ENCODE measurements at places on chromosomes 5 and 9. TPM values are rescaled to one million over a fixed set of nuclear protein-coding genes. Genes with fewer than 3 reads are reported as not detected.

FLT4 gene
- 35.7 TPM for total RNA-seq

CD180 gene
- 2.8 TPM for total RNA-seq

FAM221B gene
- total RNA-seq, result not detected

ADCY2 gene
- 30.1 TPM for total RNA-seq

WDR38 gene
- total RNA-seq, result not detected

ELOVL7 gene
- total RNA-seq, result 6.1 TPM

PRUNE2 gene
- 12.0 TPM for total RNA-seq

HTR4 gene
- 0.15 TPM for total RNA-seq

GRCh38 chr9:109082091-109082620 lies 37.6 kb downstream of the TMEM245 start:
- H3K27me3 ChIP-seq, result no peaks in the 10 kb centered on the region
- H3K27ac ChIP-seq, result no peak overlapping the region
- no peak overlapping the region for H3K4me3 ChIP-seq
- H3K36me3 ChIP-seq, result no peaks in the 10 kb centered on the region
- no peak for DNase-seq

GRCh38 chr5:65919773-65920172 lies 6.6 kb upstream of the ERBIN start:
- no peak overlapping the region for H3K4me3 ChIP-seq
- no peaks in the 10 kb centered on the region for H3K36me3 ChIP-seq
- H3K27ac ChIP-seq, result no peak overlapping the region

GRCh38 chr9:13705918-13706317 lies 426.4 kb upstream of the MPDZ start:
- no peaks in the 10 kb centered on the region for H3K4me1 ChIP-seq
- no peaks in the 10 kb centered on the region for H3K36me3 ChIP-seq
- H3K27me3 ChIP-seq, result no peaks in the 10 kb centered on the region

- no peak overlapping the region for H3K4me3 ChIP-seq
- H3K4me1 ChIP-seq, result no peaks in the 10 kb centered on the region
- no peak for DNase-seq
- no peak overlapping the region for H3K27ac ChIP-seq
- H3K36me3 ChIP-seq, result no peaks in the 10 kb centered on the region
- no peaks in the 10 kb centered on the region for H3K27me3 ChIP-seq
Observed at GRCh38 chr5:55483885-55484284, 50.9 kb downstream of the PLPP1 start.

- no peaks in the 10 kb centered on the region for H3K27me3 ChIP-seq
- no peaks in the 10 kb centered on the region for H3K4me1 ChIP-seq
- DNase-seq, result no peak
- H3K27ac ChIP-seq, result peak overlapping the region; percentile 81
- no peaks in the 10 kb centered on the region for H3K36me3 ChIP-seq
- peak overlapping the region; percentile 84 for H3K4me3 ChIP-seq
Observed at GRCh38 chr9:14320271-14321181, 6.6 kb upstream of the NFIB start.

DNA sequence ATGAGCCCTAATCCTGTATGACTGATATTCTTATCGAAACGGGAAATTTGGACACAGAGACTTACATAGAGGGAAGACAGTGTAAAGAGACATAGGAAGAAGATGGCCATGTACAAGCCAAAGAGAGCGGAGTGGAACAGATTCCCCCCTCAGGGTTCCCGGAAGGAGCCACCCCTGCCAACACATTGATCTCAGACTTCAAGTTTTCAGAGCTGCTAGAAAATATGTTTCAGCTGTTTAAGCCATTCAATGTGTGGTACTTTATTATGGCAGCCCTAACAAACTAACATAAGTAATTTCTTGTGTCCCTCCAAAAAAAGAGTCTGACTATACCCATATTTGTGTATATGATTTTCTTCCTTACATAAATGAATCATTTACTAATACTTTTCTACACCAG lies 128.0 kb upstream of the STC2 start:
- H3K27me3 ChIP-seq, result no peaks in the 10 kb centered on the region
- no peak for DNase-seq
- H3K4me1 ChIP-seq, result no peaks in the 10 kb centered on the region
- H3K27ac ChIP-seq, result peak overlapping the region; percentile 61

DNA sequence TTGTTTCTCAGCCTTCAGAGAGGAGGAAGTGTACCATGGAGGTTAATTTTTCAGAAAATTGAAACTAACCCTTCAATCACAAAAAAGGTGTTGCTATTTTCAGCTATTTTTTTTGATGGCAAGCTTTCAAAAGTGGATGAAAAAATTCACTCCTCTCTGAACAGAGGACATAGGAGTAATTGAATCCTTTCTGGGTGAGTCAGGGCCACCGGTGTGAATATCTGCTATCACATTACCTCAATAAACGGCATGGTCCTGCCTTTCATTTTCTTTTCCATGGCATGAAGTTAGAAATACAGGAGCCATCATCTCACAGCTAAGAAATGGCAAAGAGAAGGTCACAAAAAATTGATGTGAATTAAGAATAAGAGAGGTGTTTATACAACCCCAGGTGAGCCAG lies 90.2 kb upstream of the CCDC112 start:
- no peak overlapping the region for H3K27ac ChIP-seq
- no peak overlapping the region for H3K4me3 ChIP-seq
- no peaks in the 10 kb centered on the region for H3K36me3 ChIP-seq
- H3K4me1 ChIP-seq, result no peaks in the 10 kb centered on the region

DNA sequence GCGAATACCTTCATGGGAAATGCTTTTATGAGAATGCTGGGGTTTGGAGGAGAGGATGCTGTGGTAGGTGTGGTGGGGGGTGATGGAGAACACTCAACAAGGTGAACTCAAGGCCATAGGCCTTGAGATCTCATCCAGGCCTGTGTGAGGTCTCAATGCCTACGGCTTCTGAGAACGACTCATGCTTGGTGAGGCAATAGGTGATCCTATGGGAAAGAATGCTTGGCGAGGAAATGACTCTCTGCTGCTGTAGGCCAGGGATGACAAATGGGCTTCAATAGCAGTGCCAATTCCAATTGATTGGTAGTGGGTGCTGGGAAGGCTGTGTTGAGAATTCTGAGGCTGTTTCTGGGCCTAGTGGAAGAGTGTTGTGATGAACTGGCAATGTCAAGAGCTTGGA lies 280.2 kb upstream of the CLINT1 start:
- no peaks in the 10 kb centered on the region for H3K36me3 ChIP-seq
- H3K4me1 ChIP-seq, result no peaks in the 10 kb centered on the region
- DNase-seq, result no peak
- H3K4me3 ChIP-seq, result no peak overlapping the region
- no peaks in the 10 kb centered on the region for H3K27me3 ChIP-seq

- no peak for DNase-seq
- H3K4me1 ChIP-seq, result no peaks in the 10 kb centered on the region
- no peaks in the 10 kb centered on the region for H3K36me3 ChIP-seq
- no peak overlapping the region for H3K4me3 ChIP-seq
- H3K27me3 ChIP-seq, result no peaks in the 10 kb centered on the region
Observed at GRCh38 chr9:68541568-68541967, 885 bp upstream of the TMEM252 start.

GRCh38 chr5:180644129-180644824 lies 5.1 kb downstream of the FLT4 start:
- H3K27me3 ChIP-seq, result no peaks in the 10 kb centered on the region
- no peaks in the 10 kb centered on the region for H3K4me1 ChIP-seq
- DNase-seq, result no peak
- peak overlapping the region; percentile 35 for H3K27ac ChIP-seq

- no peaks in the 10 kb centered on the region for H3K27me3 ChIP-seq
- no peak overlapping the region for H3K27ac ChIP-seq
- H3K4me1 ChIP-seq, result no peaks in the 10 kb centered on the region
- DNase-seq, result no peak
- no peak overlapping the region for H3K4me3 ChIP-seq
Observed at GRCh38 chr9:91502913-91503672, 79.5 kb upstream of the NFIL3 start.

- H3K27ac ChIP-seq, result no peak overlapping the region
- no peaks in the 10 kb centered on the region for H3K27me3 ChIP-seq
- H3K4me1 ChIP-seq, result no peaks in the 10 kb centered on the region
- H3K4me3 ChIP-seq, result no peak overlapping the region
- H3K36me3 ChIP-seq, result no peaks in the 10 kb centered on the region
Observed at GRCh38 chr5:140628711-140629110, 4.3 kb downstream of the CD14 start.

- no peaks in the 10 kb centered on the region for H3K36me3 ChIP-seq
- H3K4me3 ChIP-seq, result no peak overlapping the region
- H3K27me3 ChIP-seq, result no peaks in the 10 kb centered on the region
Observed at GRCh38 chr9:110936719-110937452, 101.4 kb downstream of the LPAR1 start.
